Activated T-cell treated with anti-CD3 and anti-CD28 coated beads, Interleukin-2, amount 50 U/mL, for 24 hours (primary cell): ENCODE measurements at places on chromosomes 3 and 15.

DNA sequence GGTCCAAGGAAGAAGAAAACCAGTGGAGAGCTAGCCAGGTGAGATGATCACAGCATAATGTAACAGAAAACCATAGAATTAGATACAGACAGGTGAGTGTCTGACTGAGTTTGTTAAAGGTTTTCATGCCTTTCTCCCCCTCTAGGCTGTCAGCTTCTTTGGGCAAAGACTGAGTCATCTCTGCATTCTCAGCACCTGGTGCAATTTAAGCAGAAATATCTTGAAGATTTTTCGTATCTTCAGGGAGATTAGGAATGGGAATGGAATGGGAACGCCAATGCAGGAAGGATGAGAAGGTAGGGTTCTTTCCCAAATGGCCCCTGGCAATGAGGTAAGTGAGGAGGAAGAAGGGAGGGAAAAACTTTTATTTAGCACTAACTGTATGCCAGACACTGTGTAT, 122.0 kb upstream of the SLC7A14 start:
- no peak overlapping the region for H3K27ac ChIP-seq
- H3K27me3 ChIP-seq = peaks cover 50% of the 10 kb centered on the region
- no peak for DNase-seq

DNA sequence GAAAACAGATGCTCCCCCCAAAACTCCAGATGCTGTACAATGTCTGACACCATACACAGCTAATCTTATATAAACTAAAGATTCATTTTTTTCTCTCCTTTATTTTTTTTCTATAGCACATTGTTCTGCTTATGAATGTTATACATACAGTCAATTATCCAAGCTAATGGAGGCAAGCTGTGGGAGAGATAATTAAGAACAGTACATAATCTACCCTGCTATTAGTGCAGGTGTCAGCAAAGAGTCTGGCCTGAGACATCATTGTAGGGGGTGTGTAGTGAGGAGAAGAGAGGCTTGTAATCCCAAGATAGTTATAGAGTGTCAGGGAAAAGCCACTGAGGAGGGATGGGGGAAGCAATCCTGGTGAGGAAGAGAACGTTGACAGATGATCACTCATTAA, 25.4 kb upstream of the CHMP2B start:
- no peak overlapping the region for H3K27ac ChIP-seq
- no peaks in the 10 kb centered on the region for H3K36me3 ChIP-seq
- H3K4me1 ChIP-seq = peaks cover 2% of the 10 kb centered on the region
- DNase-seq = no peak
- H3K27me3 ChIP-seq = peaks cover 18% of the 10 kb centered on the region

DNA sequence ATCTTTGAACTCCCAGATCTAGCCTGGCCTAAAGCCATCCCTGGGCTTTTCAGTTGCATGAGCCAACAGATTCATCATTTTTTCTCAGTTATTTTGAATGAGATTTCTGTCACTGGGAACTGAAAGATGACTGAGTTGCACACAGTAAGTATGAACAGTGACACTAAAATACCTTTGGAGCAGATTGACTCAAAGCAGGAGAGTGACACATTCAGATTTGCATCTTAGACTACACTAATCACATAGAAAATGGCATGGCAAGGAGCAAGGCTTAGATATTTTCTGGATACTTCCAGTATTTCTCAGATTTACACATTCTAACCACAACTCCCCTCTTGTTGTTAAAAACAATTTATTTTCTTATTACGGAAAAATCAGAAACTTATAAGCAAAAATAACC, 32.8 kb downstream of the SEC62 start:
- no peaks in the 10 kb centered on the region for H3K27me3 ChIP-seq
- H3K27ac ChIP-seq = peak overlapping the region; percentile 92
- H3K4me3 ChIP-seq = no peak overlapping the region
- H3K4me1 ChIP-seq = peaks cover 44% of the 10 kb centered on the region

- no peak overlapping the region for H3K27ac ChIP-seq
- no peaks in the 10 kb centered on the region for H3K36me3 ChIP-seq
- peaks cover 8% of the 10 kb centered on the region for H3K4me1 ChIP-seq
These were observed 34.7 kb upstream of the GREM1 start for GRCh38 chr15:32682977-32683630.

DNA sequence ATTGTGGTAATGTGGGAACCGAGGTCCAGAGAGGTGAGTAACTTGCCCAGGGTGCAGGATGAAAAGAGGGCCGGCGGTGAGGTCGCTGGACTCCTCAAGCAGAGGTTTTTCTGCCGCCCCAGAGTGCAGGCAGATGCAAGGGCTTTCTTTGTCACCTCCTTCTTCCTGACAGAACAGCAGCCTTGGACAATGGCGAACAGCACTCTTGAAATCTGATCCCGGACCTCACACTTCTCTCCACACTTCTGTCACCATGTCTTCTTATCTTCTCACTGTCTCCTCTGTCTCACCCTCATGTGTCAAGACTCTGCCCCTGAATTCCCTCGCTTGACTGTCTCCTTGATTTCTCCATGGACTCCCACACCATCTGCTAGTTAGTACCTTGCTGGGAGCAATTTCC, 15.4 kb upstream of the VPS8 start:
- DNase-seq = no peak
- H3K4me3 ChIP-seq = no peak overlapping the region
- no peaks in the 10 kb centered on the region for H3K36me3 ChIP-seq

DNA sequence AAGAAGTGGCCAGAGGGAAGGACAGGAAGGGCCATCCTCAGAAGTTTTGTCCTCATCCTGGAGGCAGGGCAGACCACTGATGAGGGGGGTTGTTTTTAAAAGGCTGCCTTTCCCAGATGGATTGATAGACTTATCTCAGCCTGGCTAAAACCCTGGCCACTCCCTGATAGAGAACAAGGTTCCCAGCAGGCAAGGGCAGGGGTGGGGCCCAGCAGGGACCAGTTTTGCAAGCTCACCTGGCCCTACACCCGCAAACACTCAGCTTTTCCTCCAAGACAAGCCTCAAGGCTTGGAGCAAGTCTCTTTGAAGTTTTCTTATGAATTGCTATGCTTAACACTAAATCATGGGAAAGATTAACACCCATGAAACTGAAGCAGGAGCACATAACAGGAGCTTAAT, 9.1 kb downstream of the LIPC start:
- H3K36me3 ChIP-seq = no peaks in the 10 kb centered on the region
- peaks cover 27% of the 10 kb centered on the region for H3K4me1 ChIP-seq
- H3K4me3 ChIP-seq = no peak overlapping the region

DNA sequence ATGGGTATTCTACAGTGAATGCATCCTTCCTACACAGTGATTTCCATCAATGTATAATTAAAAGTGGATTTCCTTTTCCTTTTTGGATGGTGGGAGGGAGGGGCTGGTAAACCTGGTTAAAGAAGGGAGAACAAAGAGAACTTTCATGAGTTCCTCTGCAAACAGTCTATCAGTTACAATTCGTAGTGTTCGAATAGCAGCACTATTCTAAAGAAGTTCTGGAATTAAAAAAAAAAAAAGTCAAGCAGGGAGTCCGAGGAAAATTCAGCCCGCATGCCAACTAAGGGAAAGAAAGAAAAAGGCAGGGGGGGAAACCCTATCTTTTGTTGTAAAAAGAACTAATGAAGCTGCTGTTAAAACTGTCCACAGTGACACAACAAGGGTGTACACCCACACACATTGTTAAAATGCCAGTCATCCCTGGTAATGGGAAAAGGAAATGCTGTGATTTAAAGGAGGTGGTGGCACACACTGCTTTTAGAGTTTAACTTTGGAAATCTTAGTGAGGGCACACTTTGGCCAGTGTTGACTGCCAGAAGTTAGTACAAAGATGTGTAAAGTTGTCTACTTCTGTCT, 521.2 kb downstream of the ZIC1 start:
- no peak overlapping the region for H3K4me3 ChIP-seq
- H3K27me3 ChIP-seq = no peaks in the 10 kb centered on the region
- no peaks in the 10 kb centered on the region for H3K4me1 ChIP-seq
- DNase-seq = no peak

DNA sequence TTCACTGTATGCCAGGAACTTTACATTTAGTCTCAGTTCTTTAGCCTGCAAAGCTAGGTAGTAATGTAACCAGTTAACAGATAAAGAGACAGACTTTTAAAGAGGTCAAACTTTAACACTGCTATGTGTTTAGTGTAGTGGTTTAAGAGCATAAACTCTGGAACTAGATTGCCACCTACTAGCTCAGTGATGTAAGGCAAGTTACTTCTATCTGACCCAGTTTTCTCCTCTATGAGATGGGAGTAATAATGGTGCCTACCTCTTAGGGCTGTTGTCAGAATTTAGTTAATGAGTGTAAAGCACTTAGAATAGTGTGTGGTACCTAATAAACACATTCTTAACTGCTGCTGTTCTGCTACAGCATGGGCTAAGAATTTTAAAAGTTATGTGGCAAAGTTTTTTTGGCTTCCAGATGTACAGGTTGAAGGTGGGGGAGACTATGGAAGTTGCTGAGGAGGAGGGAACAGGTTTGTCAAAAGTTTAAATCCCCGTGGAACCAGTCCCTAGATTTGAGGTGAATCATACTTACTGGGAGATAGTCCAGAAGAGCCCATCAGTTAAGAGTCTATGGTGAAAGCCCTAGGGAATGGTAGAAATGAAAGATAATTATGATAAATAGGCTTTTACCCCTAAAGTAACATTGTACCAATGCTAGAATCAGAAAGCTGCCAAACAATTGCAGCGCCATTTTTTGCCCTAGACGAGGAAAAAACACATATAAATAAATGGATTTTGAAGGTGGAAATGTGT, 13.9 kb downstream of the TSC22D2 start:
- H3K4me1 ChIP-seq = peaks cover 61% of the 10 kb centered on the region
- peaks cover 58% of the 10 kb centered on the region for H3K36me3 ChIP-seq
- peak overlapping the region; percentile 6 for H3K27ac ChIP-seq
- H3K4me3 ChIP-seq = no peak overlapping the region

DNA sequence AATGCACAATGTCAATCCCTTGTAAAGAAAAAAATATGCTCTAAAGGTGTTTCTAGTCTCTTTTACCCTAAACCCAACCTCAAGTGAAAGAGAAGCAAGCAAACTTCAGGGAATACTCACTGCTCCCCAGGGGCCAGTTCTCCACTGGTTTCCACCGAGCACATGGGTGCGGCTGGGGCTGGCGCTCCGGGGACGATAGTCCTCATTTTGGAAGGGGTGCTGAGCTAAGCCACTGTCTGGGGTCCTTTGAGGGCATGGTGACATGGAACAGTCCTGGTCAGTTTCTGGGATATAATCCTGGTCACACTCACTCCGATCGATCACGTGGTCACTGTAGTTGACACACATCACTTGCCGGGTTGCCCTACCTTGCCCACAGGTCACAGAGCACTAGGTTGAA, 86.0 kb downstream of the ADAMTS9 start:
- no peaks in the 10 kb centered on the region for H3K36me3 ChIP-seq
- no peak overlapping the region for H3K27ac ChIP-seq
- H3K4me1 ChIP-seq = no peaks in the 10 kb centered on the region
- DNase-seq = no peak

- no peak for DNase-seq
- peaks cover 9% of the 10 kb centered on the region for H3K27me3 ChIP-seq
- H3K4me3 ChIP-seq = no peak overlapping the region
- H3K36me3 ChIP-seq = no peaks in the 10 kb centered on the region
- H3K4me1 ChIP-seq = peaks cover 2% of the 10 kb centered on the region
- no peak overlapping the region for H3K27ac ChIP-seq
These were observed 53.0 kb downstream of the PCSK6 start for GRCh38 chr15:101436526-101436925.

DNA sequence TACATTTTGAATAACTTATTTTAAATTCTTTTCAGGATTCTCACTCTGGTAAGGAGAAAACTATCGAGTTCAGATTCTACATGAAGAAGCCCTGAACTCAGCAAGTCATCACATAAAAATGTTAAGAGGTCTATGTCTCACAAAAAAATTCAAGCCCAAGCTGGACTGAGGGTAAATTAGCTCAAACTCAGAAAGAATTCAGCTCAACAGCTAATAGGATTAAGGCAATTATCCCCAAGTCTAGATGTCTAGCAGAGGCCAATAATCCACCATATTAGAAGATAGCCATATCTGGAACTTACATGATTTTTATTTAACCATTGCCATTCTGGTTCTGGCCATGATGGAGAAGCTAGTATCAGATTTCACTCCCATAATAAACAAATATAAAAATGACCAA, 909.7 kb downstream of the PLOD2 start:
- H3K4me1 ChIP-seq = no peaks in the 10 kb centered on the region
- H3K27ac ChIP-seq = no peak overlapping the region
- no peak for DNase-seq
- no peak overlapping the region for H3K4me3 ChIP-seq
- no peaks in the 10 kb centered on the region for H3K27me3 ChIP-seq

DNA sequence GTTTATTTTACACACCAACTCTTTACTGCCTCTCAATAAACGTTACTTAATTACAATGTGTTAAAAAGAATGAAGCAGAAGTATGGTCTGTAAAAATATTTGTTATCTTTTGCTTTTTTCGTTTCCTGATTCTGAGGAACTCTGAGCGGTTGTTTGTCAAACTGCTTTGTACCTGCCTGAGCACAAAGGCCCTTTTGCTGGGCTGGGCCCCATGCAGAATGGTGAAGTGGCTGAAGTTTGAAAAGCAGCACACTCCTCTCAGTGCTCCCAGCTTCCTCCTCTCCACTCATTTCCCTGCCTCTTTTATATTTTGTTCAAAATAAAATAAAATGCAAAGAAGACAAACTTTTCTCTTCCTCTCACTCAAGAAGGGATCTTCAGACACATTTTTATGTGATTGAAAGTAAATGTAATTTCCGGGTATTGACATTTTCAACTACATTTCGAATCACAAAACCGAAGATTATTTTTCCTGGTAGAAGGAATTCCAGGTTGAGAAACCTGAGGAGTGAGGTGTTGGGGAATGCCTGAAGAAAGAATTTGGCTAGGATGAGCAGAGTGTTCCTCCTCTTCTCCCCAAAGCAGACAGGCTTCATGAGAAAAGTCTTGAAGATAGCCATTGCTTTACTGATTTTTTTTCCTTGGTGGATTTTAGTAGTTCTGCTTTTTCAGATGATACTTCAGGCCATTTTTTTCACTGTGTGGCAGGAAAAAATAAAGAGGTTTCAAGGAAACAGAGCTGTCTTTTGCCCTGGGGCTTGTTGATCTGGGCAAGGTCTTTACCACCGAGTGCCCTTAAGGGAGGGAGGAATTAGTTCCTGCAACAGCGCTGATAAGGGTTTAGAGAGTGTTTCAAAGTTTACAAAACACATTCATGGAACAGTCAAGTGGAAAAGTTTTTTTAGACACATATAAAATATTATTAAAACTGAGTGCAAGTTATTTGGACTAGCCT, 229.8 kb downstream of the NFKBIZ start:
- H3K27me3 ChIP-seq = no peaks in the 10 kb centered on the region
- H3K4me1 ChIP-seq = peaks cover 41% of the 10 kb centered on the region
- no peaks in the 10 kb centered on the region for H3K36me3 ChIP-seq

DNA sequence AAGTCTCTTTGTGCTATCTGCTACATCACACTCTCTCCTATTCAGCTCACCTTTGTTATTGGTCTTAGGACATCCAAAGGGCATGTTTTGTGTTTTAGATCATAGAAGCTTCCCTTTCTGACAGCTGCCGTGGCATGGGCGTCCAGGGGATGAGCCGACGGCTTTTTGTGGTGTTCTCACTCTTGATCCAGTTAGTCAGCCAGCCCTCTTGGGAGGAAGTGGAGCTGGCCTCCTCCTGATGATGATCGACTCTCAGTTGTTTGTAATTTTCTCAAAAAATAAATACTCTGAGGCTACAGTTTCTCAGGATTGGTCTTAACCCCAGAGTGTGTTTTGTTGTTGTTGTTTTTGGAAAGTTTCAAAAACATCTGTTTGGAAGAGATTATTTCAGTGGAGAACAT, 34.4 kb downstream of the BOC start:
- peaks cover 14% of the 10 kb centered on the region for H3K4me1 ChIP-seq
- H3K4me3 ChIP-seq = no peak overlapping the region
- H3K36me3 ChIP-seq = no peaks in the 10 kb centered on the region
- H3K27me3 ChIP-seq = peaks cover 20% of the 10 kb centered on the region
- no peak for DNase-seq
- no peak overlapping the region for H3K27ac ChIP-seq
